ENCODE measurements at places on chromosomes 4 and X.

DNA sequence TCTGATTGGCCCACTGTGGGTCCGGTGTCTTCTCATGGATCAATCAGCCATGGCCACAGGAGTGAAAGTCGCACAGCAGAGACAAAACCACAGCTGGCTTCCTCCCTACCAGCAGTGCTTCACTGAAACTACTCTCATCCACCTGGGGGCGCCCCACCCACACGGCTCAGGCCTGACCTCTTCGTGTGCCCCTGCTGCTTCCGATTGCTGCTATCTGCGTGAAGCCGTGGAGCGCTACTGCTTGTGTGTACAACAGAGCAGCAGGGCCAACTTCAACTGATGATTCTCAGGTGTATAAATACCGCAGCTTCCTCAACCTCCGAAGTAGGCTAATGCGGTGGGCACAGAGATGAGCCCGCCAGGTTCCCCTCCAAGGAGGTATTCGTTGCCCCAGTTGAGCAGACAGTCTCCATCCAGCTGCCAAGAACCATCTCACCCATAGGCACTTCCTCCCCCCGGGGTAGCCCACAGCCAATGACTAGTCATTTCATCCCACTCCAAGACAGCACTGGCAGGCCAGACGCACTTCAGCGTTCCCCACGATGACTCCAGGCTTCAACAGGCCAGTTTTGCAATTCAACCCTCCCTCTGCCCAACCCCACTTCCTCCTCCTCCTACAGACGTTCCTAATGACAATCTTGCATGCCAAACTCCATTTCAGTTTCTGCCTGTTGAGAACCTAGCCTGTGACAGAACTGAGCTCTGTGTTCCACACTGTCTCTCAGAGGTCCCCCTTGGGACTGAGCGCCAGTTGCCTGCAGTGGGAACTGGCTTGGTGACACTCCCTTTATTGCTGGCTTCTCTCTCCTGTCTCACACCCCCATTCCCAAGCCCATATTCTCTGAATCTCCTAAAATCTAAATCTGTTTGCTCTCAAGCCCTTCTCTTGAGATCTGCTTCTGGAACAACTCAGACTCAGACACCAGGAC lies 41.3 kb upstream of the ATP6AP2 start:
- H3K27ac ChIP-seq = peak overlapping the region; percentile 58
- ATAC-seq = peak; percentile 87
- no peaks in the 10 kb centered on the region for H3K36me3 ChIP-seq
- no peaks in the 10 kb centered on the region for H3K27me3 ChIP-seq
- H3K4me3 ChIP-seq = peak overlapping the region; percentile 30
- peaks cover 27% of the 10 kb centered on the region for H3K4me1 ChIP-seq

- H3K4me3 ChIP-seq = peak overlapping the region; percentile 89
- H3K4me1 ChIP-seq = peaks cover 12% of the 10 kb centered on the region
- peak overlapping the region; percentile 90 for H3K27ac ChIP-seq
- no peaks in the 10 kb centered on the region for H3K36me3 ChIP-seq
- H3K27me3 ChIP-seq = no peaks in the 10 kb centered on the region
Measured at GRCh38 chr4:109559625-109559982, 442 bp upstream of the MCUB start.

GRCh38 chr4:124958847-124959246 lies 246.3 kb upstream of the ANKRD50 start:
- no peak overlapping the region for H3K4me3 ChIP-seq
- no peaks in the 10 kb centered on the region for H3K27me3 ChIP-seq
- H3K4me1 ChIP-seq = no peaks in the 10 kb centered on the region
- ATAC-seq = no peak

DNA sequence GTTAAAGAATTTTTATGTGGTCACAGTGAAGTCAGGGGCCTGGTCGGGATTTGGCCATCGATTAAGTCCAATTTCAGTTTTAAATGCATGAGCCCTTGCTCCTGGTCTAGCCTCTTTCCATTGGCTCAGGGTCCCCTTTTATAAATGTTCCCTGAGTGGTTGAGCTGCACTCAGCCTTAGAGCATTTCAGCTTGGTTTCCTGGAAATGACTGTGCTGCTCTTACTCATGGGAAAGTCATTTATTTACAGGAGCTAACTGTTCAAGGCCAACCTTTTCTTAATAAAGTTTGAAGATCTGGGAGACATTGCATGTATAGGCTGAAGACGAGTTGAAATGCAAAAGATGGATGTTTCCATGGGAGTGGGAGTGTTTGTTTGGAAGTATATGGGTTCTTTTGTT lies 98.8 kb upstream of the CLNK start:
- no peak for ATAC-seq
- peaks cover 6% of the 10 kb centered on the region for H3K4me1 ChIP-seq
- no peaks in the 10 kb centered on the region for H3K36me3 ChIP-seq
- no peak overlapping the region for H3K27ac ChIP-seq

DNA sequence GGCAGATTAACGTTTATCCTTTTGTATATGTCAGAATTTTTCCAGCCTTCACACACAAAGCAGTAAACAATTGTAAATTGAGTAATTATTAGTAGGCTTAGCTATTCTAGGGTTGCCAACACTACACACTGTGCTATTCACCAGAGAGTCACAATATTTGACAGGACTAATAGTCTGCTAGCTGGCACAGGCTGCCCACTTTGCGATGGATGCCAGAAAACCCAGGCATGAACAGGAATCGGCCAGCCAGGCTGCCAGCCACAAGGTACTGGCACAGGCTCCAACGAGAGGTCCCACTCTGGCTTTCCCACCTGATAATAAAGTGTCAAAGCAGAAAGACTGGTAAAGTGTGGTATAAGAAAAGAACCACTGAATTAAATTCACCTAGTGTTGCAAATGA lies 94.8 kb downstream of the TET2 start:
- no peak for ATAC-seq
- no peaks in the 10 kb centered on the region for H3K27me3 ChIP-seq
- no peak overlapping the region for H3K4me3 ChIP-seq
- peaks cover 26% of the 10 kb centered on the region for H3K36me3 ChIP-seq
- H3K4me1 ChIP-seq = peaks cover 12% of the 10 kb centered on the region
- no peak overlapping the region for H3K27ac ChIP-seq

Data from stimulated activated memory B cell treated with anti-CD40 and anti-IgM and Interleukin-4, amounts not matched to agents 10 μg/mL and 1 μg/mL and 100 μg/mL, for 72 hours (primary cell).